ENCODE measurements at places on chromosomes 4 and X.

GRCh38 chr4:145860446-145860845 lies 78.2 kb downstream of the ZNF827 start:
- DNase-seq, result no peak

GRCh38 chr4:83701041-83701440 lies 165.1 kb downstream of the GPAT3 start:
- no peak for DNase-seq

GRCh38 chr4:41041551-41041950 lies 172.8 kb downstream of the APBB2 start:
- DNase-seq, result no peak

GRCh38 chrX:1205681-1206611 lies 6.5 kb downstream of the CRLF2 start:
- DNase-seq, result no peak
